ENCODE measurements at places on chromosomes 16 and 17.

DNA sequence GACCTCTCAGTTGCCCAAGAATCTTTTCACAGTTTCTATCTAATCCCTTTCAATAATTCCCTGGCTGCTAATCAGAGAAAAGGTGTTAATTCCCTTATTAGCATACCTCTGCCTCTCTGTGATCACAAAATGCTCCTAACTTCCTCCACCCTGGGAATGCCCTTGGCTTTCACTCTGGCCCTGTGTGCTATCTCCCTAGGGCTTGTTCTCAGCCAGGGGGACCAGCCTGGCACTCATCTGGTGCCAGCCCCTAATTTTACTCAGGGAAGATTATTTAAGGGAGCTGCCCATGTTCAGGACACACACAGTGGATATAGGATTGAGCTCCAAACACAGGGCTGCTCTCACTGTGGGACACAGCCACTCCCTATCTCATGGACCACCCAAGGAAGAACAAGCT, 225.2 kb downstream of the GRIN2A start:
- DNase-seq = no peak

- DNase-seq = no peak
Measured at GRCh38 chr17:19384723-19385391, 2.1 kb downstream of the MFAP4 start.

DNA sequence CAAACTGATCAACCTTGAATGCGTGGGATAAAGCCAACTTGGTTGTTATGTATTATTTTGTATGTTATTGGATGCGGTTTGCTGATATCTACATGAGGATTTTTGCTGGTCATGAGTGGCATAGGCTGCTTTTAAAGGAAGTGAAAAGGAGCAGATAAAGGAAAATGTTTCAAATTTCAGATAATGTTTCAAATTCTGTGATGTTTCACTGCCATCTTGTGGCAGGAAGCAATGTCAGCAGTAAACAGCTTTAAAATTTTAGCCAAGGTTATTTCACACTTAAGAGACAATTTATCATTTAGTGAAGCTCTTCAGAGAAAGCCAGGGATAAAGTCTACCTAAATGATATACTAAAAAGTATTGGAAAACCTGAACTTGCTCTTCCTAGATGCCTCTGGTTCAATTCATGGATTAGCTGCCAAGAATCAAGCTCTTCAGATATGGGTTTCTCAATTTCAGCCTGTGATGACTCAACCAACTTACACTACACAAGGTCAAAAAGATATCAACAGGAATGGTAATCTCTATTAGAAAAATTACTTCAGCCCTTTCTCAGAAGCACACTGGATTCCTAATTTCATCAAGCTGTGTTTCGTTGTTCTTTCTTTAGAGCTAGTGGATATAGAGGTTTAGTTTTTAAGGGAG, 136.0 kb upstream of the C17orf78 start:
- no peak for DNase-seq

DNA sequence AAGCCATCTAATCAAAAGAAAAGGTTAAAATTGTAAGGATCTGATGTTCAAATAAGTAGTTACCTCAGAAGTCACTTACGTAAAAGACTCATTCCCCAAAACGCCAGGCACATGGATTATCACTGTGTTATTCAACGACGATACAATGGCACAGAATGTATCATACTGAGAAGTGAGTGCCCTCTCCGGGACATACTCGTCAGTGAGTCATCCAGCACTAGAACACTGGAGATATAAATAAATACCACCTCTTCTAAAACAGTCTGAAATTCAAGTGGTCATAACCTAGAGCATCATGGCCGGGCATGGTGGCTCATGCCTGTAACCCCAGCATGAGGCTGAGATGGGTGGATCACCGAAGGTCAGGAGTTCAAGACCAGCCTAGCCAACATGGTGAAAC, 24.9 kb downstream of the USP31 start:
- DNase-seq = no peak

DNA sequence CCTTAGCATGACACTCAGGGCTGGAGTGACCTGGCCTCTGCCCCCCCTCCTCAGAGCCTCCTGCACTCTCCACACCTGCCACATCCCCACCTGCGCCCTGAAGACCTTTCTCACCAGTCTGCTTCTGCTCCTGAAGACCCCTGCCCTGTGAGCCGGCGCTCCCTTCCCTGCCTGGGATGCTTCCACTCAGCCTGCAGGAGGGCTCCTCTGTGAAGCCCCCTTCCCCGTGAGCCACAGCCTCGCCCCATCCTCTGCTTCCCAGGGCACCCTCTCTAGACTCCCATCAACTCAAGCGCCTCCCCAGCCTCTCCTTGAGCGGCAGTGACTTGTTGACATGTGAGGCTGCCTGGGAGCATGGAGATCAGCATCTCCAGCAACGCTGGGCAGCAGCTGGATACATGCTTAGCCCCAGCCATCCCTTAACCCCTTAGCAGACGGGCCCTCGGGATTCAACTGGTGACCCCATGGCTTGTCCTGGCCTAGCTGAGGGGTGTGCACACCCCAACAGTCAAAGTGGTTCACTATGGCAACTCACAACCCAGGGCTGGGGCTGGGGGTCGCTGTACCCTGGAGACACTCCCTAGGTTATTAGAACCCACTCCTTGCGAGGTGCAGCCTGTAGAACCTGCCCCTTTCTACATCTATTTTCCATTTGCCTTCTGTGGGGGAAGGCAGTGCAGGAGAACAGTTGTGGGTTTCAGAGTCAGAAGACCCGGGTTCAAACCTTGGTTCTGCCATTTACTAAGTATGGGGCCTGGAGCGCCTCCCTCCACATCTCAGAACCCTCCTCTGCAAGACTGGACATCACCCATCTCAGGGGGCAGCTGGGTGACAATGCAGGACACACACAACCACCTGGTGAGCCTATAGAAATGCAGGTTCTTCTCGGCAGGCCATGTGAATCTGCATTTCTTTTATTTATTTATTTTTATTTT, 21.5 kb downstream of the TMEM235 start:
- DNase-seq = no peak
